Motor neuron (in vitro differentiated cells): ENCODE measurements at places on chromosomes 7 and 10. TPM values are rescaled to one million over a fixed set of nuclear protein-coding genes. Genes with fewer than 3 reads are reported as not detected.
A peak's percentile ranks its signal among the peaks of the same experiment; 100 is the strongest.

- ATAC-seq, result no peak
Observed at GRCh38 chr10:63522277-63522687, 1.1 kb downstream of the REEP3 start.

DNA sequence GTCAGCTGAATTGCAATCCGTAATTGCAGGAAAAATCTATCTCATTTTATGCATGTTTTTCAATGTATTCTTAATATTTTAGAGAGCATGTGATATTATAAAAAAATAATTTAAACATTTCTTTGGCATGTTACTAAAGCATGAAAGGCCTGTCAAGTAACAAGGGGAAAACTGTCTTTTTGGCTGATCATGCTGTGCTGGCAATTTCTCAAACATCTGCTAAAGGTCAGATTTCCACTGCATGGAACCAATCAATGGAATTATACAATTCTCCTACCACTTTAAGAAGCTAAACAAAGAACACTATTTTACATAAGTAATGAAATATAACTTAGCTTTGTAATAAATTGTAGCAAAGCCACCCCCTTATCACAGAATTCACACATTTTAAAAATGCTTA is 49.4 kb downstream of the JMJD1C start:
- no peak for ATAC-seq

The VAX1 gene
- 0.14 and 0.17 TPM in 2 replicates for total RNA-seq

The MYH16 gene
- 0.38 and 0.60 TPM in 2 replicates for total RNA-seq

The FGL2 gene
- total RNA-seq, result 43.0 and 50.9 TPM in 2 replicates

DNA sequence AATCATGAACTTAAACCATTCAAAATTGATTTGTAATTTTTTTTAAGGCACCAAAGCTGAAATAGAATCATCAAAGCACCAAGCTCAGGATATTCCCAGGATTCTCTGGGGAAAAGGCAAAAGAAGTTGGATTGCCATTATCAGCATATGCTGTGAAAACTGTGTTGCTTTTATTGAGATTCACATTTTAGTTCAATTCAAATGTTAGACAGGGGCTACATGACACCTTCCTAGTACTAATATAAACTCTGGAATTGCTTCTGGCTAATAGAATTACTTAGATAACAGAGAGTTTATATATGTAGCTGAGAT is 4.3 kb upstream of the NDST2 start:
- ATAC-seq, result no peak

DNA sequence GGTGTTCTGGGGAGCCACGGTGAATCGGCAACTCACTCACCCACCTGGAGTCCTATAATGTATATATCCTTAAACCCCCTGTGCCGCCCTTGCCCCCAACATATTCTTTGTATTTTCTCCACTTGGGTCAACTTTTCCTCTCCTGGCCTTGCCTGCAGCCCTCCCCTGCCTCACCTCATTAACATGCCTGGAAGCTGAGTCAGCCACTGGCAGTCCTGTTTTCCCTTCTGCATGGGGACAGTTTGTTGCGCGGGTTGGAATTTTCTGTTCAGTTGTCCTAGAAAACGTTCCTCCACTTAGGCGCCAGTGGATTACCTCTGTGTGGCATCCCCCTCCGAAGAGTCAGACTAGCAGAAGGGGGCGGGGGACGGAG is 97.4 kb downstream of the C10orf105 start:
- ATAC-seq, result peak; percentile 57

The CD36 gene
- 16.4 and 20.1 TPM in 2 replicates for total RNA-seq
